ENCODE measurements at places on chromosomes 12 and 14.

- no peak for DNase-seq
Observed at GRCh38 chr14:61026526-61026925, 45.5 kb downstream of the SLC38A6 start.

DNA sequence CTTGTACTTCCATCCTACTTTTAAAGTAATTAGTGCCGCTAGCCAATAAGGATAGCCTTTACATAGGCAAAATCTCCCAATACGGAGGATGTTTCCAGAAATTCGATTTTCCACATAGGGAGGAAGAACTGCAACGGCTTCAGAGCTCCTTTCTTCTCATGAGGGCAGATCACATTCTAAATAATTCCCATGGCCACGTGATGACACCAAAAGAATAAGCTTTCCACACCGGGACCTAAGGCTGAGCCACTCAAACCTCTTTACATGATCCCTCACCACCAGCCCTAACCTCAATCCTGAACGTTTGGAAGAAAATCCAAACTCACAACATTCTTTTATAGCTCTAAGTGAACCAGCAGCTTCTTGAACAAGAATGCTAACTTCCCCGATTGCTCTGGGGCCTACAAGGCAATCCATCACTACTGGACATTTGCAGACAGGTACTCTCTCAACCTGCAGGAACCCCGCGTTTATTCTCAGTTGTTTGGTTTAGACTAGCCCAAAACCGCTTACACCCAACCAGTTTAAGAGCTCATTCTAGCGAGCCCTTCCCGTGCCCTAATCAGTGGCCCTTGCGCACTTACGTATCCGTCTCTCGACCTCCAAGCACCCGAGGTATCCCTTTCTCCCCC, 884 bp downstream of the CAPRIN2 start:
- no peak for DNase-seq

DNA sequence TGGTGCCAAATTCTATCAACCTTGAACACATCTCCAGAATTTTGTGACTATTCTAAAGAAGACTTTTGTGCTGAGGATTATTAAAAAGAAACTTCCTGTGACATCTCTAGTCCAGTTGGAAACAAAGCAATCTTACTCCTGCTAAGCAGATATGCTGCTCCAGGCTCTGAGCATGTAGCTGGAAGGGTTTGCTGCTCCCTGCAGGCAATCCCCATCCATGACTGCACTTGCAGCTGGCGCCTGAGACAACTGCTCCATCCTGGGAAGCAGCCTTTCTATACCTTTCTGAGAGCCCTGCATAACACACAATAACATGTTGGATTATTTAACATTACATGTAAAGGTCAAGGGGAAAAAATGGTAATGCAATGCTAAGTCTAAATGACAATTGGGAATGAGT, 105.1 kb downstream of the NDUFA12 start:
- DNase-seq: no peak

- DNase-seq: no peak
Observed at GRCh38 chr14:98350213-98350612, 921.8 kb downstream of the BCL11B start.

DNA sequence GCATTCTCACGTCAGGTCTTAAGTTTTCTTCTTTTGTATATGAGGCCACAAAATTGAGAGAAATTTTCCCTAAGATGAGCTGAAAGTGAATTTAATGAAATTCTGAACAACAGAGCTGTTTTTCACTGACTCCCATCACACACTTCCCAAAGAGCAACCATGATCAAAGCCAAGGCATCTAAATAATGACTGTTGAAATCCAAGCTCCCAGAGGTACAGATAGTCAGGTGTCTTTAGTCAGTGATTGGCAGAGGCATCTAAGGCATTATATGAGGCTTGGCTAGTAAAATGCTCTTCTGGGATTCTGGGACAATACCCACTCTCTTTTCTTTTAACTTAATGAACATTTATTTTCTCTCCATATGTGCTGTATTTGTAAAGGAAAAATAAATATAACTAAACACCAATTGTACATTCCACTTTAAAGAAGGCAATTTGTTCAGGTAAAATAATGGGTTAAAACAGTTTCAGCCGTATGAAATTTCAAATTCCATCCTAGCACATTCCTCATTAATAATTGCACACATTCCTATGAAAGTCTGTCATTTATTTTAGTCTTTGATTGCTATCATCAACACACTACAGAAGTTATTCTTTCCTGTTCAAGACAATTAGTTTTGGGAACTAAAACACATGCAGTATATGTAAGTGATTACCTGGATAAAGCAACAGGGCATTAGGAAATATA, 871 bp upstream of the SSTR1 start:
- no peak for DNase-seq

DNA sequence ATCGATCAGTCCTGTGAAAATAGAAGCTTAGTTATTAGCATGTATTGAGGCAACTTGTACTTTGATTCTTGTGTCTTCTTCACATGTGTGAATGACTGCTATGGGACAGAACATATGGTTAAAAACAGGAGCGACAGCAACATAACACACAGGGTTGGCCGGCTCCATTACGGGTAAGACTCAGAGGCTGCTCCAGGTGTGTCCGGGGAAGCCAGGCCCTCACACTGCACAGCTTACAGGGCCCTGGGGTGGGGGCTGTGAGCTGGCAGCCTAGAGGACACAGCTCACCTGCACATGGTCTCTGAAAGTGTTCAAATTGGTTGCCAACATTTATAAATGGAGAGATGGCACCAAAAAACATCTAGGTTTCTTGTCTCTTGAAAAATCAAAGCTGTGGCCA, 31.1 kb downstream of the TCHP start:
- no peak for DNase-seq

GRCh38 chr14:106087837-106088236, 561.5 kb downstream of the TMEM121 start:
- no peak for DNase-seq

Data from activated CD8-positive, alpha-beta T cell treated with anti-CD3 and anti-CD28 coated beads, Interleukin-2, amount 10 ng/mL, durations not matched to agents 7 days and 5 days (primary cell).